ENCODE measurements at places on chromosomes 2 and 18.

DNA sequence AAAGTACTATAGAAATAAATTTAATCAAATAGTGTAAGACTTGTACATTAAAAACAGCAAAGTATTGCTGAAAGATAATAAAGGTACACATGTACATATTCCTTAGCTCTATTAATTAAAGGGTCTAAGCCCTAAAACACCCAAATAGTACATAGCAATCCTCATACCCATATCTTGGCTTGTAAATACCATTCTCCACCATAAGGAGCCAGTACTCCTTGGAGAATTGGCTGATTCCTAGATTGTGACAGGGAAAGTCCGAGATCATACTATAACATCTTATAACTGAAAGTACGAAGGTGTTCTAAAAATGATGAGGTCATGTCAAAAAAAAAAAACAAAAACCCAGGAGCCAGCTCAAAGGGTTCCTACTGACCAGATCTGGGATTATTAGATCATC, 614.6 kb downstream of the SUCLG1 start:
- DNase-seq = peak; percentile 44

DNA sequence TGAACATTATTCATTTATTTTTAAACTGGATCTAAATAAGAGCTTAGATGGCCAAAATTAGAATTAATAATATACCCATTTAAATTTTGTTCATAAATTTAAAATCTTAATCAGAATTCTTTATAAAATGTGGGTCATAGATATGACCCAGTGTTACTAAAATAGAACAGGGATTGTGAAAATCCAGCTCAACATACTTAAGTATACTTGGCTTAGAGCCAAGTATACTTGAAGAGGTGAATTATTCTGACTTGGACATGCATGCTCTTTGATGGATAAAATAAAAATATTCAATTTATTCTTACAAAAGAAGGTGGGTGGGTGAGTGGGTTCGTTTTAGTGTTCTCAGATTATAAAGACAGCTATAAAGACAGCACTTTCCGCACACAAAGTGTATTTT, 70.7 kb downstream of the SPOPL start:
- DNase-seq = no peak

DNA sequence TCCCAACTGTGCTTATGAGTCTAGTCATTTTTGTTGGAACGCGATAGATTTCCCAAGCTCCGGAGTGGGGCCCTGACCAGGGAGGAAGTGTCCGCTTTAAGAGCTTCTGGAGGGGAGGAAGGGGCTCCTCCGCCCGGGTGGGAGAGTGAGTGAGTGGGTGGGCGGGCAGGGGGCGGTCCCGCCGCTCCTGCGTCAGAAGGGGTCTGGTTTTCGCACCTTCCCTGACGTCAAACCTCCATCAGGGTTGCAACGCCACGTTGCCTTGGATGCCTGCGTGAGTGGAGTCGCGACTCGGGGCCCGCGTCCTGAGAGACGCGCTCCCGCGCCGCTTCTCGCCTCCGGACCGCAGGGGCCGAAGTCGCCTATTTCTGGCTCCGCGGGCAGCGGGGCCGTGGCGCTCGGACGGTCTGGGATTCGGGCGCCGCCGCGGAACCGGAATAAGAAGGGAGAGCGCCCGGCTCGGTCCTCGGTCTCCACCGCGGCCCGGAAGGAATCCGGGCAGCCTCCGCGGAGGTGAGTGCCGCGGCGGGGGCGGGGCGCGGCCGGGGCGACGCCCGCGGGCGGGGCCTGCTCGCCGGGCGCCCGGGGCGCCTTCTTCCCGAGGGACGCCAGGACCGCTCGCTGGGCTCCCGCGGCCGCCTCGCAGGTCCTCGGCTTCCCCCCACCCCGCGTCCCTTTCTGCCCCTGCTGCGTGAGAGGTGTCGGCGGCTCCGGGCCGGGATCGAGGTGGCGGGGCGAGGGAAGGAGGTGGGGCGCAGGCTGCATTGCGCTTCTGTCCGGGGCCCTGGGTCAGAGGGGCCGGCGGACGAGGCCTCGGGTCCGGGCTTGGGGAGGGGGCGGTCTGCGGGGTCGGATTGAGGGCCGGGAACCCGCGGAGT, at the start of gene ZDBF2:
ZDBF2 (plus strand) TSS at position 230 of the 878 bp plus-strand sequence. CDS start 7,187 bp downstream, outside the sequence.
- peak; percentile 49 for DNase-seq

- DNase-seq = no peak
Measured at GRCh38 chr18:4084382-4084900, 370.7 kb downstream of the DLGAP1 start.

DNA sequence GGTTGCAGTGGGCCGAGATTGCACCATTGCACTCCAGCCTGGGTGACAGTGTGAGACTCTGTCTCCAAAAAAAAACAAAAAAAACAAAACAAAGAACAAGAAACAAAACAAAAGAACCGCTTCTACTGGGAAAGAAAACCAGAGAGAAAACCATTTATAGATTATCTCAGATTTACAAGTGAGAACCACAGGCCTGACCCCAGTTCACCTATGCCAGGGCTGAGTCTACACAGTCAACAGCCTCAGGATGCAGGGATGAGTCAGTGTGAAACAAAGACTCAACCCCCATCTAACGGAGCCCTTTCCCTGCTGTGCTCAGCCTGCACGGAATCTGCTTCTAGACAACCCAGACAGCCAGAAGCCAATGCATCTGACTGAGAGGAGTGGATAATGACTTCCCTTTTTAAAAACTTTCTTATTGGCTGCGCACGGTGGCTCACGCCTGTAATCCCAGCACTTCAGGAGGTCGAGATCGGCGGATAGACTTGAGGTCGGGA, 25.5 kb upstream of the YWHAQ start:
- peak; percentile 98 for DNase-seq

DNA sequence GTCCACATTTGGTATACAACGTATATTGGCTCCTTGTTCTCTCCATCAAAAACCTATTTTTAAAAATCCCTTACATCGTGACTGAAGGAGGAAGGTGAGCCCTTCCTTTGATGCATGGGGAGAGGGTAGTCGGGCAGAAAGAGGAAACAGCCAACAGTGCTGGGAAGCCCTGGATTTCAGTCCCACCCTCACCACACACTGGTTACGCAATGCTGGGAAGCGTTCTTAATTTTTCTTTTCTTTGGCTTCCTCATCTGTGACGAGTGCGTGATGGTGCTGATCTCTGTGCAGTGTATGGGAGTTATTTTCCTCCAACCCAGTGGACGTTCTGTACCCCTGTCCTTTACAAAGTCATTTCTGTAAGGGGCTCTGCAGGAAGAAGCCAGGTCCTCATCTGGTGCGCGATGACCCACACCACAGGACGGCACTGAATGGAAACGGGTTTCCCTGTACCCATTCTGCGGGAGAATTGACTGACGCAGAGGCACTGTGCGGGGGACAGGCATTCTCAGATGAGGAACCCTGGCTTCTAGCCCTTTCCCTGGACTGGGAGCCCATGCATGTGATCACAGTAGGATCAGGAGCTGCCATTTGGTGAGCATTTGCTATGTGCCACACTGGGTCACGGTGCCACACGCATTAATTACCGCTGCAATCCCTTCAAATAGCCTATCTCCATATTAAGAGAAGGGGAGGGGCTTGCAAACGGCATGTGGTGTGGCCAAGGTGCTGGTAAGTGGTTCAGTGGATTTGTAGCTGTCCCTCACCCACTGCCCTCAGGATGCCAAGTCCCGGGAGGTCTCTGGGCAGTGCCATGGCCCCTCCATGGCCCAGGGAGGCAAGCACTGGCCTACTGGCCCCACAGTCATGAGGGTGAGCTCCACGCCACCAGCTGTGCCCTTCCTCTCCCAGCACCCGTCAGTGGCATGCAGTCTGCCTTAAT, 4.3 kb downstream of the COLEC11 start:
- no peak for DNase-seq

DNA sequence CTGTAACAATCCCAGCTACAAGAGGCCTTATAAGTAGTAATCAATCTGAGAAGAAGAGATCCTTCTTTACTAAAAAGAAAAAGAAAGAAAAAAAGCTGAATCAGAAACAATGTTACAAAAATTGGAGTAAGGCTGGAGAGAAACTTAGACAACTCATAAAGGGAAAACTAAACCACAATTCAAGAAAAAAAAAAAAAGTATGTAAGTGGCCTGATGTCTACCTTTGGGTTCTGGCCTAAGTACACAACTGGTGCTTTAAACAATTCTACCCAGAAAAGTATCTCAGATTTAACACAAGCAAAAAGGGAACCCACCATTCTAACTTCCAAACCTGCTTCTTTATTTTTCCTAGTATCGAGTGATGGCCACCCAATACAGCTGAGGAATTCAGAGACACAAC, 45.3 kb downstream of the ZNF521 start:
- DNase-seq = no peak

DNA sequence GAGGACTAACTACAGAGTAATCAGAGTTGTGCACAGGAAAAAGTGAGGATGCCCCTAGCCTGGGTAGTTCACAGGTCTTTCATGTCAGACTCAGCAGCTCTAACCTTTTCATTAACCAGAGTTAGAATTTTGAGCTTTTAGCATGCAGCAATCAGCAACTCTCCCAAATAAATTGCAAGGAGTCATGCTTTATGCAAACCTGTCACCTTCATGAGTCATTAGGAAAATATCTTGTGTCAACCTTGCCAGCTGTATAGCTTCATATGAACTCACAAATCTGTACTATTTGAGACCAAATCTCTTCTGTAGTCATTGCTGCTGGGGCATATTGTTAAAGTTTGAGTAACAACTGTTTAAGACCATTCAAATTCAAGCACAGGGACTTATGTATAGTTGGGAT, 382.3 kb upstream of the NT5C1B start:
- DNase-seq = peak; percentile 51

DNA sequence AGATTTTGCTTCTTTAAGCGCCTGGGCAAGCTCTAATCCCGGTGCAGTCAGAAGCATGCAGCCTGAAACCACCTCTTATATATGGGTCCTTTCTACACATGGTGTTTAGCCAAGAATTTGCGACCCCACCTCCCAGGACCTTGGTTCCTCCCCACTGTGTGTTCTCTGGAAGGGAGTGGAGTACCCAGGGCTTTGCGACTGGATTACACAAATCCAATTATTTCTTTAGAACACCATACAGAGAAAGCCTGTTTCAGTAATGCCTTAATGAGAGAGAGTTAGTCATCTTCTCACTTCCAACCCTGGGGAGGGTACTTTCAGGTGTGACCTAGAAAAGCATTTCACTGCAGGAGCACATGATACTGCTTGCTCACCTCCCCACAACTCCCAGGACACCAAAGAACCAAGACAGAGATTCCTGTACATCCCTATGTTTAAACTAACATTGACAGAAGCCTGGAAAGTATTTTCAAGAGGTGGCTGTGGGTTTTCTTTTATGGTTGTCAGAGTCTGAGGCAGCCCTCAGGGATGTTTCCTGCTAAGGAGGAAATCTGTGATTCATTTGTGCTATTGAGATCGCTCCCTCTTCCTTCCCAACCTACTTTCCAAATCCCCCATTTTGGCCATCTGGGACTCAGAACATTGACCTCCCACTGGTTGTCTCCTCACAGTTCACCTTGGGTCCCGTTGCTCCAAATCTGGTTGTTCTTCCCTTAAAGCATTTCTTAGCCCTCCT, at the start of gene CAPN14:
CAPN14 (minus strand) TSS at position 51 of the 736 bp plus-strand sequence. CDS start 12,068 bp downstream, outside the sequence.
- no peak for DNase-seq

DNA sequence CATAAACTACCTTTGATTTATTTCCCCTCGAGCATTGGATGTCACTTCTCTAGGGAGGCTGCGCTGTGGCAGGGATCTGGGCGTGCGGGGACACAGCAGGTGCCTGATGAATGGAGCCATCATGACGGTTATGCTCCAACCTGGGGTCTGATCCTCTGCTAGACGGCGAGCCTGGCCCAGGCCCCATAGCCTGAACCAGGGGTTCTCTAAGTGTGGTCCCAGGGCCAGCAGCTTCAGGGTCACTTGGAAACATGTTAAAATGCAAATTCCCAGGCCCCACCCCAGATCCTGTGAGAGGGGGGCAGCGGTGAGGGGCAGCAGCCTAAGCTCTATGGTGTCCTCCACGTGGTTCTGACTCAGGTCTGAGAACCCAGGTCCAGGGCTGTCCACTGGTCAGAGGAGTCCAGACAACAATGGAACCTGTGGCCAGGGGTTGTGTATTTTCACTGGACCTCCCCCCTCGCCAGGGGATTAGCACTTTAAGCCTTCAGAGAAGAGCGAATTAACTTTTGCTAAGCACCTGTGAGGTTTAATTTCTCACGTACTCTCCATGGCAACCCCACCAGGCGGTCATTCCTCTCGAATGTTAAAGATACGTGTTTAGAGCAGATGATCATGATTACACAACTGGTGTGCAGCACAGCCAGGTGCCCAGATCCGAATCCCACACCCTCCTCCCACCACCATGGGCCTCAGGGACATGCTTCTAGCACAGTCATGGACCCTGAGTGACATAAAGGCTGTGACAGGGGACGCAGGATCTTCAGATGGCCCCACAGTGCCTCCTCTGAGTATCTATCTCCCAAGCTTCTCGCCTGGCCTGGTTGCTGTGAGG, 1.6 kb upstream of the ARHGEF4 start:
- no peak for DNase-seq

- DNase-seq = no peak
Measured at GRCh38 chr2:134212746-134213145, 41.1 kb upstream of the MGAT5 start.

GRCh38 chr2:102187496-102188150, 800 bp downstream of the IL1RL2 start:
- peak; percentile 15 for DNase-seq

All from ELR (cell line).